ENCODE measurements at places on chromosomes 3 and 15. TPM values are rescaled to one million over a fixed set of nuclear protein-coding genes. Genes with fewer than 3 reads are reported as not detected.

DNA sequence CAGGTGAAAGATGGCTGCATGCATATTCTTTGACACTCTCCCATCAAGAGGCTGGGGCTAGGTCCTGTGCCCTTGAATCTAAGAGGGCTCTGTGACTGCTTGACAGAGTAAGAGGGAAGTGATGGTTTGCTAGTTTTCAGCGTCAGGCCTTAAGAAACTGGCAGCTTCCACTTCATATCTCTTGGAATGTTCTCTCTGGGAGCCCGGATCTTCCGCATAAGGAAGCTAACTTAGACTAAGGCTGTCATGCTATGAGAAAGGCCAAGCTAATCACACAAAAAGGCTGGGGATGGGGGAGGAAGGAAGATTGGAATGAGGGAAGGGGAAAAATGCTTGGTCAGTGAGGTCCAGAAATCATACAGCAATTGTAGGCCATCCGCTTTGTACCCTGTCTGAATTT lies 50.0 kb downstream of the MB21D2 start:
- no peak for DNase-seq

GRCh38 chr3:191721990-191722389 lies 261.0 kb downstream of the PYDC2 start:
- peak; percentile 14 for DNase-seq

GRCh38 chr3:141933421-141934300 lies 57.2 kb downstream of the ATP1B3 start:
- DNase-seq: no peak

The PLCD1 gene
- 17.7 TPM for polyA plus RNA-seq

The LMAN1L gene
- not detected for polyA plus RNA-seq

The HEMK1 gene
- 24.0 TPM for polyA plus RNA-seq

The PLCL2 gene
- 15.2 TPM for polyA plus RNA-seq

The DLEC1 gene
- 1.6 TPM for polyA plus RNA-seq

The KNG1 gene
- polyA plus RNA-seq: 146 TPM

DNA sequence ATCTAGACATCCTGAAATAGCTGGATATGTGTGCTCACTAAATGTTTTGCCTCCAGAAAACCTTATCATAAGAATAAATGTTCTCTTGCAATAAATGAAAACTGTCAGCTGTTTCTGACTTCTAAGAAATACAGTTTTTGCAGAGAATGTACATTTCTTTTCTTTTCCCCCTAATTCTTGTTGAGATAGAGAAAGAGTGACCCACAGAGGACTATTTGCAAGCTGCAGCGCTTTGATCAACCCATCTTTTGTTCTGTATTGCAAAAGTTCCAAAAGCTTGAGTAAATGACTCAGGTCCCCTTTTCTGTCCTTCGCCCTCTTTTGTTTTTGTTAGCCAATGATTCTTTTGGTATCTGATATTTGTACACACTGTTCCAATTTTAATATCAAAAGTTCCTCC lies 141.9 kb downstream of the BBX start:
- DNase-seq: no peak

DNA sequence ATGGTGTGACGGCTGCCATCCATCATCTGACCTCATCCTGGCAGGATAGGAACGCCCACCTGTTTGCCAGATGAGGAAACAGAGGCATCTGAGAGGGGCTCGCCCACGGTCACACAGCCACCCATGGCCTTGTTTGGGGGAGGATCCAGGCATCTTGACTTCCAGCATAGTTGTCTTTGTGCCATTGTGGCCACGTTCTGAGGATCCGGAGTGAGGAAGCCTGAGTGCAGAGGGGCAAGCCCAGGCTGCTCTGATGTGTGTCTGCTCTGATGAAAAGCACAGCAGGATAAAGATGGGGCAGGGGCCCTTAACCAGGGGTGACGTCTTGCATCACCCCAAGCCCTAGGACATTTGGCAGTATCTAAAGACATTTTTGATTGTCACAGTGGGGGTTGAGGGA lies 58.7 kb downstream of the FGD5 start:
- no peak for DNase-seq

- no peak for DNase-seq
Observed at GRCh38 chr15:56886363-56886931, 32.0 kb upstream of the TCF12 start.

- DNase-seq: no peak
Observed at GRCh38 chr3:192866804-192867203, 50.9 kb downstream of the MB21D2 start.

DNA sequence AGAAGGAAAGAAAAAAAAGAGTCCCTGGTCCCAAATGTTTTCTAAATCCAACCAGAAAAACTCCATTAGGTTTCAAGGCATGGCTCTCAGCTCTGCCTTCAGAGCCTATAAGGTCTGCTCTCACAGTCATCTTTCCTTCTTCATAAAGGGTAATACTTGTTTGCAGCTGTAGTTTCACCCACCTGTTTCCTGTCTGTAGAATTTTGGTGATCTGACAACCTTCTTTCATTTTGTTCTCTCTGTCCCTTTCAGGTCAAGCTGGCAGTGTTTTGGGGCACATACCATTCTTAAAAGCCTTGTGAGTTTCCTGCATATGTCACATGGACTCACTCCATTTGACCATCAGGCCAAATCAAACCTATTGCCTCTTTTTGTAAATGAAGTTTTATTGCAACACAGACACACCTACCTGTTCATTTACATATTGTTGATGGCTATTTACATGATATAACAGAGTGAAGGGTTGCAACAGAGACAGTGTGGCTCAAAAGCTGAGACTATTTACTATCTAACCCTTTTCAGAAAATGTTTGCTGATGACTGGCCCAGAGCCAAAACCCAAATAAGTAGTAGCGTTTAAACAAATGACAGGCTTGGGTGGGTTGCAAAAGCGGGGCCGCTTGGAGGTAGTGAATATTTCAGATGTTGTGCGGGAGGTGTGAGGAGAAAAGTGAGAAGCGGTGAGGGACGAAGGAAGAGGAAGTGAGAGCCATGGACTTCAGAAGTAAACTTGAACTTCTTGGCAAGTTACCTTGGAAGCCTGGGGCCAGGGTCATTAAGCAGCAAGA lies 292.7 kb upstream of the PROK2 start:
- DNase-seq: no peak

- DNase-seq: no peak
Observed at GRCh38 chr3:16304061-16305010, 39.3 kb downstream of the OXNAD1 start.

DNA sequence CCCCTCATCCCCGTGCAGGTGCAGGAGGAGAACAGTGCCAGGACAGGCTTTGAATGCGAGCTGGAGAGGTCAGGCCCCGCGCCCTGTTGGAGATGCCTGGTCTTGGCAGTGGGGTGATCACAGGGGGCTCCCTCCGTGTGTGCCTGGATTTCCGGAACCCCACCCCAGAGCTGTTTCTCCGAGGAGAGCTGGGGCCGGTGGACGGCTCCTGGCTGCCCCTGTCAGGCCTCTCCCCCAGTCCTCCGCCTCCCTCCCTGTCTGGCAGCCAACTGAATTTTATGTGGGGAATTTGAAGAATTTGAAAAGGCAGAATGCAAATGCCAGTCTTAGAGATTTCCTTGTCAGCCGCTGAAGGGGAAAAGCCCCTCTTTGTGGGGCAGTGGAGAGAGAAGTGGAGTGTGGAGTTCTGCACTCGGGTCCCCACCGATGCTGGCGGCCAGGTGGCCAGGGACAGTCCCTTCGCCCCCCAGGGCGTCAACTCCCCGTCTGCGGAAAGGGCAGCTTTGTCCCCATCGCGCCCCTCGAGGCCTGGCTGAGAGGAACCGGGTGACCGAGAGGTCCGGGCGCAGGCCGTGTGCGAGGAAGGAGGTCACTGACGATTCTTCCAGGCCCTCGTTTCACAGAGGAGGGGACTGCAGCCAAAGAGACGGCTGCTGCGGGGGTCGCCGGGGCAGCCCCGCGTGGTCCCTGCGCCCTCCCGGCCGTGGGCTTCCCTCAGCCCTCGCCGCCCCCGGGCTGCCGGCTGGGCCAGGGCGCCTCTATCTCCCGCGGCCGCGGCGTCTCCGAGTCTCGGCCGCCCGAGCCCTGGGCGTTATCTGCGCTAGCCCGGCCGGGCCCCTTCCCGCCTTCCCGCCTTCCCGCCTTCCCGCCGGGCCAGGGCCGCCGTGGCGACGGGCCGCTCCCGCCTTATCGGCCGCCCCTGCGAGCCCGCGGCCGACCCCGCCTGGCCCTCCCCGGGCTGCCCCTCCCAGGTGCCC lies 56.0 kb upstream of the LCTL start:
- DNase-seq: peak; percentile 50

The LRTM1 gene
- polyA plus RNA-seq: not detected

DNA sequence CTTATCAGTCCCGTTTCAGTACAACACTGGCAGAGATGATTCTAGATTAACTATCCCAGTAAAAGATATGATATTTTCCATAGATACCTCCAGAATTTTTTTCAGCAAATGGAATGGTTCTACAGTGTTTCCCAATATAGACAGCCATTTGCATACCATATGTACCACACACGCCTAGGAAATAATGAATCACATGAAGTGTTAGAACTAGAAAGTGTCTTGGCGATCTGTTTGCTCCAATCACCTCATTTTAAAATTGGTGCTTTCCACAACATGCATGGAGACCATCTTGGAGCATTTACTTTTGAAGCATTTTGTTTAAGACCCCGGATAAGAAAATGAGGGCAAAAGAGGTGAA lies 2.0 kb downstream of the C2CD4A start:
- DNase-seq: no peak

The ATP2C1 gene
- 131 TPM for polyA plus RNA-seq

GRCh38 chr3:55204417-55204816 lies 276.6 kb upstream of the LRTM1 start:
- no peak for DNase-seq

DNA sequence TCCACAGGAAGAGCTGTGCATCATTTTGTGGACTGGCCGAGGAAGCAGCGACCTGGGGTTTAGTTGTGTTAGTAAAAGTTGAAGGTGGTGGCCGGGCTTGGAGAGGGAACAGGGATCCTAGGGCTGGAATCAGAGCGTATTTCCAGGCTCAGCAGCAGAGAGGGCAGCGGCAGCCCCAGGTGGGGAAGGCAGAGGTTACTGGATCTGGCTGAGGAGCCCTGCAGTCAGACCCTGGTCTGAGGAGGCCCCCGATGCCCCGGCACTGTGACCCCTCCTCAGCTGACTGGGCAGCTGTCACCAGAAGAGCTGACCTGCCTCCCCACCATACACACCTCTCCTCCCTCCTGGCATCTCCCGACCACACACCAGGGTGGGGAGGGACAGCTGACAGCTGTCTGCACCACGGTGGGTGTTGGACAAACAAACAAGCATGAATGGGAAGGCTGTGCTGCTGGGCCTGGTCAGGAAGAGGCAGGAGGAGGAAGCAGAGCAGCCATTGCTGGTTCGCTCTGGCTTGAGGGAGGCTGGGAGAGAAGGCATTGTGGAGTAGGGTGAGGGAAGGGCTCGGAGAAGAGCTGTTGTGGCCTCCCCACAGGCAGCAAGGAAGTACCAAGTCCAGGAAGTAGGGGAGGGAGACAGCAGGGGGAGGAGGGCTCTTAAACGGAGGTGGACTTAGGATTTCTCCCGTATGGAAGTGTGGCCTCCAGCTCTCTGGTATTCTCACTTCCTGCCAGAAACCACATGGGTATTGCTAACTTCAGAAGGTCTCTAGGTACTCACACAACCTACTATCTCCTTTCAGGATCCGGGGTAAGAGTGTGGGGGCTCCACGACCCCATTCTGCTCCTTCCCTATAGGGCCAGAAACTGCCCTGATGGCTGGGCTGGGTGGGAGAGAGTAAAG lies 49.5 kb upstream of the HACD2 start:
- no peak for DNase-seq

- no peak for DNase-seq
Observed at GRCh38 chr3:106540743-106541142, 671.9 kb upstream of the CBLB start.

- DNase-seq: no peak
Observed at GRCh38 chr3:150898046-150898754, 7.0 kb downstream of the MINDY4B start.

DNA sequence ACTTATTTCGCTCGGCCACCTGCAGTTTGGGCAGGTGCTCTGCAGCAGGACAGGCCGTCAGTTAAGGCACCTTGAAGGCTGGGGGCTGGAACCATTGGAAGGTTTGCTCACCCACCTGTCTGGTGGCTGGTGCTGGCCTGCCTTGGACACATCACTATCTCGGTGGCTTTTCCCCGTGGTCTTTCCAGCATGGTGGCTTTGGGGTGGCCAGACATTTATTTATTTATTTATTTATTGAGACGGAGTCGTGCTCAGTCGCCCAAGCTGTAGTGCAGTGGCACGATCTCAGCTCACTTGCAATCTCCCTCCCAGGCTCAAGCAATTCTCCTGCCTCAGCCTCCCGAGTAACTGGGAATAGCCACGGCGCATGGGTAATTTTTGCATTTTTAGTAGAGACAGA lies 11.7 kb downstream of the ISG20 start:
- DNase-seq: no peak
